Activated CD8-positive, alpha-beta T cell treated with anti-CD3 and anti-CD28 coated beads for 36 hours (primary cell): ENCODE measurements at places on chromosomes 16 and 17. TPM values are rescaled to one million over a fixed set of nuclear protein-coding genes. Genes with fewer than 3 reads are reported as not detected.
A peak's percentile ranks its signal among the peaks of the same experiment; 100 is the strongest.

GPR179 gene
- total RNA-seq: not detected

MT1A gene
- not detected for total RNA-seq

CD7 gene
- 292 TPM for total RNA-seq

- no peaks in the 10 kb centered on the region for H3K4me1 ChIP-seq
- no peak overlapping the region for H3K4me3 ChIP-seq
- no peaks in the 10 kb centered on the region for H3K27me3 ChIP-seq
- H3K27ac ChIP-seq: no peak overlapping the region
- peaks cover 6% of the 10 kb centered on the region for H3K36me3 ChIP-seq
Measured at GRCh38 chr17:82789051-82789592, 37.3 kb downstream of the TBCD start.

DNA sequence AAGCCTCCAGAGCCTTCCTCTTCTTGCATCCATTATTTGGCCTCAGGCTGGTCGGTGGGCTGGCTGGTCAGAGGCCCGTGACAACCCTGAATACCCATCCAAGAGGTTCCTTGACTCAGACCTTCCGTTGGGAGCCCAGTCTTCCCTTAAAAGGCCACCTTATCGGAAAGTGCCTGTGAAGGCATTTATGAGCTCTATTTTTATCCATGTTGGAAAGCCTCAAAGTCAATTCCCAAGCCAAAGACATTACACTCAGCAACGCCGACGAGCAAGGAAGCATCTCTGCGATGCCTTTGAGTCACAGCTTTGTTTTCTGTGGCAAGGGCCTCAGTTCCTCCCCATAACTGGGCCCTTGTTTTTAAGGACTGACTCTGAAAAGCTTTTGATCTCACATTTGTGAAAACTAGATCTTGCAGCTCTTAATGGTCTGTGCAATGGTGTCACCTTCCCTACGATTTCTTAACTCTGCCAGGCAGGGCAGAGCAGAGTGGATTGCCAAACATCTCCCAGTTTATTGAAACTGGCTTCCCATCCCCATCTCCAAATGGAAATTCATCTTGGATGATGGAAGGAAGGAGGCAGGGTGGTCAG, 13.3 kb upstream of the SPOP start:
- H3K4me3 ChIP-seq: no peak overlapping the region
- no peak overlapping the region for H3K27ac ChIP-seq
- peaks cover 7% of the 10 kb centered on the region for H3K36me3 ChIP-seq
- no peak for DNase-seq

DNA sequence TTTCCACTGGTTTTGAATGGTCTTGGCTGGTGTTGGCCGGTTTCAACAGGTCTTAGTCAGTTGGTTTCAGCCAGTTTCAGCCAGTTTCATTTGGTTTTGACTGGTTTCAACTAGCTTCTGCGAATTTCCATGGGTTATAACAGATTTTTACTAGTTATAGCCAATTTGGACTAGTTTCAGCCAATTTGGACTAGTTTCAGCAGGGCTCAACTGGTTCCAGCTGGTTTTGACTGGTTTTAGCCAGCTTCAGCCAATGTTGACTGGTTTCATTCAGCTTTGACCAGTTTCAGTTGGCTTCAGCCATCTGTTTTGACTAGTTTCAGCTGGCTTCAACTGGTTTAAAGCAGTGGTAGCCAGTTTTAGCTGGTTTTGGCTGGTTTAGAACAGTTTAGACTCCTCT, 432.6 kb downstream of the UTP18 start:
- no peaks in the 10 kb centered on the region for H3K4me1 ChIP-seq
- no peaks in the 10 kb centered on the region for H3K27me3 ChIP-seq
- DNase-seq: no peak
- no peaks in the 10 kb centered on the region for H3K36me3 ChIP-seq
- no peak overlapping the region for H3K27ac ChIP-seq

- no peak overlapping the region for H3K4me3 ChIP-seq
- no peak for DNase-seq
- H3K27ac ChIP-seq: no peak overlapping the region
Measured at GRCh38 chr16:5965321-5965720, 867.7 kb upstream of the EEF2KMT start.

GID4 gene
- total RNA-seq: 8.7 TPM

RNF112 gene
- total RNA-seq: 0.34 TPM

GRCh38 chr16:69532641-69533455, 32.9 kb upstream of the NFAT5 start:
- no peaks in the 10 kb centered on the region for H3K36me3 ChIP-seq
- DNase-seq: no peak
- no peak overlapping the region for H3K4me3 ChIP-seq
- H3K4me1 ChIP-seq: peaks cover 42% of the 10 kb centered on the region
- no peaks in the 10 kb centered on the region for H3K27me3 ChIP-seq

GRCh38 chr17:37527249-37527851, 37.7 kb downstream of the DUSP14 start:
- H3K4me3 ChIP-seq: no peak overlapping the region
- peaks cover 13% of the 10 kb centered on the region for H3K36me3 ChIP-seq
- H3K27ac ChIP-seq: no peak overlapping the region
- no peaks in the 10 kb centered on the region for H3K27me3 ChIP-seq

GRCh38 chr16:46748775-46749705, 896 bp upstream of the MYLK3 start:
- H3K4me3 ChIP-seq: no peak overlapping the region
- no peak for DNase-seq
- H3K27ac ChIP-seq: no peak overlapping the region
- H3K4me1 ChIP-seq: no peaks in the 10 kb centered on the region

TBC1D3 gene
- not detected for total RNA-seq

GRCh38 chr17:47297661-47298400, 25.9 kb upstream of the EFCAB13 start:
- no peak for DNase-seq
- H3K27me3 ChIP-seq: no peaks in the 10 kb centered on the region
- no peak overlapping the region for H3K4me3 ChIP-seq
- H3K27ac ChIP-seq: no peak overlapping the region
- H3K36me3 ChIP-seq: no peaks in the 10 kb centered on the region

DNA sequence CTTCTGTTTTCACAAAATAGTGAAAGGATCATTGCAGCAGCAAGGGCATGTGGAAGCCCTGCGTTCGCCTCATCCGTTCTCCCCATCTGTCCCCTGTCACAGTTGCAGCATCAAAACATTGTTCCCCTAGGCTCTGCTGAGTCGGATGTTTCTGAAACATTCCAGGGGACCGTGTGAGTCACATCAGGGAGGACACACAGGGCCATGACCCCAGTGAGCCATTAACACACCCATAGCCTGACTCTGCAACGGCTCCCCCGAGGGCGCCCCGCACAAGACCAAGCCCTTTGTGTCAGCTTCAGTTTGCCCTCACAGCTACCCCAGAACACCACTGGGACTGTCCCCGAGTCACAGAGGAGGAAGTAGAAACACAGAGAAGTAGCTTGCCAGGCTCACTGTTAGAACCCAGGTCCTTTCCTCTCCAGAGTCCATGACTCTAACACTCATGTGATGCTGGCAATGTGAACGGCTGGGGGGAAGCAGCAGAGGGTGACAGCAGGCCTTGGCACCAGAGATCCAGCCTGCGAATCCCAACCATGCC, 63.3 kb upstream of the HSBP1 start:
- no peak overlapping the region for H3K27ac ChIP-seq
- no peak for DNase-seq
- no peak overlapping the region for H3K4me3 ChIP-seq
- H3K27me3 ChIP-seq: peaks cover 4% of the 10 kb centered on the region
- H3K4me1 ChIP-seq: no peaks in the 10 kb centered on the region
- H3K36me3 ChIP-seq: no peaks in the 10 kb centered on the region

DNA sequence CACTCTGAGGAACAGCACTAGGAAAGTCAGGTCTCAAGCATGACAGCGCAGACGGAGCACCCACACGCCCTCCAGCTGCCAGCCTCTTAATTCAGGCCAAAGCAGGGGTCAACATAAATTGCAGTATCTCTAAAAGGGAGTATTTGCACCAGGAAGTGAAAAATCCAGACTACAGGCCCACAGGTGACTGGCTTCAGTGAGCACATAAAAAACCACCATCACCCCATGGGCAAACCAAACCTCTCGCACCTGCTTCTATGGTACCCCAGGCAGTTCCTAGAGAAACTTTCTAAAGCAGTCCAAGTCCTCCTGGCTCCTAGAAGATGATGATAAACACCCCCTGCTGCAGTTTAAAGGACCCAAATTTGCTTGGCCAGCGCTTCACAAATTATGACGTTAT, 129.8 kb downstream of the ZNF423 start:
- no peak overlapping the region for H3K27ac ChIP-seq
- no peaks in the 10 kb centered on the region for H3K27me3 ChIP-seq
- no peak for DNase-seq
- no peak overlapping the region for H3K4me3 ChIP-seq
- H3K36me3 ChIP-seq: no peaks in the 10 kb centered on the region
- no peaks in the 10 kb centered on the region for H3K4me1 ChIP-seq

DNA sequence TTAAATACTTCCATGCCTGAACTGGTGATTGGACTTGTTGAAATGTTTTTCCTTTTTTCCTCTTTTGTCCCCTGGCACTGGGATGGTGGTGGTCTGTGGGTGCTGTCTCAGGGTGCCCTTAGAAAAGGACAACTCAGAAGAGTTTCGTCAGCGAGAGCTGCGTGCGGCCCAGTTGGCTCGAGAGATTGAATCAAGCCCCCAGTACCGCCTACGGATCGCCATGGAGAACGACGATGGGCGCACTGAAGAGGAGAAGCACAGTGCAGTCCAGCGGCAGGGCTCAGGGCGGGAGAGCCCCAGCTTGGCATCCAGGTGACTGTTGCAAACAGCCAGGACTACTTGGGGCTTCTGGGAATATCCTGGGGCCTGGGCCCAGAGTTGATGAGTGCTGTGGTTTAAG, 6.9 kb downstream of the ATXN2L start:
- H3K27me3 ChIP-seq: no peaks in the 10 kb centered on the region
- no peak for DNase-seq
- H3K4me3 ChIP-seq: no peak overlapping the region
- H3K4me1 ChIP-seq: peaks cover 46% of the 10 kb centered on the region
- H3K36me3 ChIP-seq: peaks cover 87% of the 10 kb centered on the region
- peak overlapping the region; percentile 55 for H3K27ac ChIP-seq

DNA sequence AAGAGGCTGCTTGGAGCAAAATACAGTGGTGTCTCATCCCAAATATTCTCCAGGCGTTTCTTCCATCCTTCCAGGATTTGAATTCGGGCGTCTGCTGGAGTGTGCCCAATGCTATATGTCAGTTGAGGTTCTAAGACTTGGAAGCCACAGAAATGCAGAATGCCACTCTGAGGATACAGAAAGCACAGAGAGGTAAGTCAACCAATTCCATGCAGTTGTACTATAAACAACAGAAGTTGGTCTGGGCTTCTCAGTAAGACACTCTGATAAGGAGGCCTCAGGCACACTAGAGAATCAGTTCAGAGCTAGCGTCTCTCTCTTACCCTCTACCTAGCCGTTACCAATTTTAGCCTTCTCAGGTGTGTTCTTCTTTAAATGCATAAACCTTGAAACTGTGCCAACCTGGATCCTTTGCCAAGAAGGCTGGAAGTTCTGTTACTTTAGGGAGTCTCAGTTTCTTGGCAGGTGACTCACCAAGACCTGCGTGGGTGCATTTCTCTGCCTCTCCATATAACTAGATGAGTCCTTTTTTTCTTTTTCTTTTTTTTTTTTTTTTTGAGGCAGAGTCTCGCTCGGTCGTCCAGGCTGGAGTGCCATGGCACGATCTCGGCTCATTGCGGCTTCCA, 15.1 kb downstream of the NQO1 start:
- H3K27ac ChIP-seq: no peak overlapping the region
- peaks cover 5% of the 10 kb centered on the region for H3K4me1 ChIP-seq
- no peak overlapping the region for H3K4me3 ChIP-seq
- no peaks in the 10 kb centered on the region for H3K27me3 ChIP-seq
- peaks cover 4% of the 10 kb centered on the region for H3K36me3 ChIP-seq
- peak; percentile 26 for DNase-seq

DNA sequence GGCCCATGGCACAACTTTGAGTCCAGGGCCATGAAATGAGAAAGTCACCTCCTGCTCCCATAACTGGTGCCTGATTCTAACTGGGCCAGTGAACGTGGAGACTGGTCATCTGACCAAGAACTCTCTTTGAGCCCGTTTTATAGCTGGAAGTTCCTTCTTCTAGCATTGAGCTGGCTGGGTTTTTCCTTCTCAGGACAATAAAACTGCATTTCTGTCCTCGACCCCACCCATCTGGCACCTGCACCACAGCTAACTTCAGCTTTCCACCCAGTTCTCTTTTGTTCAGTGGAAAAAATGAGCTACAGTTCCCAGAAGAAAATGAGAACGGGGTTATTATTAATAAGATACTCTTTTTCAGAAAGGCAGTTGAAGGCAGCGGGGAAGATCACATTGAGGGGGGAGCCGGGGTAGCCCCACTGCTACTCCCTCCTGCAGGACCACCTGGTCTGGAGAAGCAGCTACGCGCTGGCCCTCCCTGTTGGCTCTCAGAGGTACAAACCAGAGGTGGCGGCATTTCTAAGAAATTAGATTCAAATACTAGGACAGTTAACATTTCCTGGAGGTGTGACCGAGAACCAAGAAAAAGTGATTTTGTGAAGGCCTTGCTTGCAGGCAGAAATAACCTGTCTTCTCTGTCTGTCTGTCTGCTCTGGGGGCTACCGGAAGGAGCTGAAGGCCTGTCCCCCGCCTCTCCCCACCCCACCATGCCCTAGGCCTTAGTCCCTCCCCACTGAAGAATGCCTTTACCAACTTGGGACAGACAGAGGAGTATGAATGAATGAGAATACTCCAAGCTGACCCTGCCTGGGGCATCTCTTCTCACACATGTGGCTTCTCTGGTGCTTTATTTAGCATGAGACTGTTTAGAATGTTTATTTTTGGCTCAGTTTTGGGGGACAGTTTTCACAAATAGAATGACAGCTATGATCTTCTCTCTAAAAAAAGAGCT, 123.9 kb downstream of the XYLT1 start:
- H3K4me3 ChIP-seq: peak overlapping the region; percentile 38
- no peaks in the 10 kb centered on the region for H3K27me3 ChIP-seq
- H3K27ac ChIP-seq: peak overlapping the region; percentile 95

CLEC3A gene
- total RNA-seq: not detected

DNA sequence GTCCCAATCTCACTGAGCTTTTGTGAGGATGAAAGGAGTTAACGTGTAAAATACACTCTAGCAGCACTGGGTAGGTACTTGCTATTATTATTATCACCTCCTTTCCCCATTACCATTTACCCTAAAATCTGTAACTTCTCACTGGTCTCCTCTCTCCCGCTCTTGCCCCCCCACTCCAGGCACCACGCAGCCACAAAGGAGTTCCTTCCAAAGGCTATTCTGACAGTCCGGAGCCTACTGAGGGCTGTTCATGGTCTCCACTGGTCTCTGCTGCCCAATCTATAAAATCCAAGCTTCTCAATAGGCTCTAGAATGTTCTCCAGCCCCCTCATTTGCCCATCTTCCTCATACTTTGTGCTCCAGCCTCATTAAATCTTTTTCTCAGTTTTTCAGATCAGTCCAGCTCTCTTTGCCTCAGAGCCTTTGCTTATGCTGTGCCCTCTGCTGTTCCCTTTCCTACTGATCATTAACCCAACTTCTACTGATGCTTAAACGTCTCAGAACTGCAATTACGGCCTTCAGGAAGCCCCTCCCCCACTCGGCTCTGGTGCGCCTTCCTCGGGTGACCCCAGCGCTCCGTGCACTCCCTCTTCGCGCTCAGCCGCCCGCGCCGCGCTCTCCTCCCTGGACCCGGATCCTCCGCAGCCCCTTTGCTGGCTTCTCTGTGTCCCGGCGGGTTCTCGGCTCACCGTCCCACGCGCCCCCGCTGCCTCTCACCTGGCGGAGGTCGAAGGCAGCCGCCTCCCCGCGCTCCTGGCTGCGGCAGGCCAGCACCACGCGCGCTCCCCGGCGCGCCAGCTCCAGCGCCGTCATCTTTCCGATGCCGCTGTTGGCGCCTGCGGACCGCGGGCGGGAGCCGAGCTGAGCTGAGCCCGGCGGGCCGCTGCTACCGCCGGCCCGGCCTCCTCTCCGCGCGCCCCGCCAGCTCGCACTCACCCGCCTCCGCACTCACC, 737 bp downstream of the DHRS13 start:
- H3K27me3 ChIP-seq: no peaks in the 10 kb centered on the region
- H3K4me1 ChIP-seq: peaks cover 36% of the 10 kb centered on the region
- peak overlapping the region; percentile 86 for H3K27ac ChIP-seq
- peaks cover 41% of the 10 kb centered on the region for H3K36me3 ChIP-seq
- H3K4me3 ChIP-seq: peak overlapping the region; percentile 88
